Stimulated activated CD8-positive, alpha-beta memory T cell treated with anti-CD3 and anti-CD28 coated beads, Interleukin-2, amount 100 ng/mL, for 48 hours (primary cell): ENCODE measurements at places on chromosomes 1 and 21.

DNA sequence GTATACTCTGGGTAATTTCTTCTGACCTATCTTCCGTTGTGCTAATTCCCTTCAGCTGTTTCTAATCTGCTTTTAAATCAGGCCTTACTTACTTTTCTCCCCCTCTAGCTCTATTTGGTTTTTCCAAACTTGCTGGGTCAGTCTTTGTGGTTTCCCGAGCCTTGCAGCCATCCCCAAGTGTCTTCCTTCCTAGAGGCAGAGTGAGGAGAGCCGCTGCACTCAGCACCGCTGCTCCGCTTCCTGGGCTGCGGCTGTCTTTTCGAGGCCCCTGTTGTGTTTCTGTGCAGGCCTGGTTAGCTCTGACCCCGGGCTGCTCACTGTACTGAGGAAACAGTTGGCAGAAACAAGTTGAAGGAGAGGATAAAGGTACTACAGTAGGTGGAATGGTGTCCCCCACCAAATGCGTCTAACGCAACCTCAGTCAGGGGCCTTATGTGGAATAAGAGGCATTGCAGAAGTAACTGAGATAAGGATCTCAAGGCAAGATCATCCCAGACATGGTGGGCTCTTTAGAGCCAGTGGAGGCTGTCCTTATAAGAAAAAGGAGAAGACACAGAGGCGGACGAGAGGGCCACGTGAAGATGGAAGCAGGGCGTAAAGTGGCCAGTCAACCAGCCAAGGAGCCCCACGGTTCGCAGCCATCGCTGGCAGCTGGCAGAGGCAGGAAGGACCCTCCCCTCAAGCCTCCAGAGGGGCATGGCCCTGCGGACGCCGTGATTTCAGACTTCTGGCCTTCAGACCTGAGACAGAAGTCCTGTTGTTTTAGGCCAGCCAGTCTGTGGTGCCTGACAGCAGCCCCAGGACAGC is 10.5 kb downstream of the WNT9A start:
- DNase-seq, result no peak

DNA sequence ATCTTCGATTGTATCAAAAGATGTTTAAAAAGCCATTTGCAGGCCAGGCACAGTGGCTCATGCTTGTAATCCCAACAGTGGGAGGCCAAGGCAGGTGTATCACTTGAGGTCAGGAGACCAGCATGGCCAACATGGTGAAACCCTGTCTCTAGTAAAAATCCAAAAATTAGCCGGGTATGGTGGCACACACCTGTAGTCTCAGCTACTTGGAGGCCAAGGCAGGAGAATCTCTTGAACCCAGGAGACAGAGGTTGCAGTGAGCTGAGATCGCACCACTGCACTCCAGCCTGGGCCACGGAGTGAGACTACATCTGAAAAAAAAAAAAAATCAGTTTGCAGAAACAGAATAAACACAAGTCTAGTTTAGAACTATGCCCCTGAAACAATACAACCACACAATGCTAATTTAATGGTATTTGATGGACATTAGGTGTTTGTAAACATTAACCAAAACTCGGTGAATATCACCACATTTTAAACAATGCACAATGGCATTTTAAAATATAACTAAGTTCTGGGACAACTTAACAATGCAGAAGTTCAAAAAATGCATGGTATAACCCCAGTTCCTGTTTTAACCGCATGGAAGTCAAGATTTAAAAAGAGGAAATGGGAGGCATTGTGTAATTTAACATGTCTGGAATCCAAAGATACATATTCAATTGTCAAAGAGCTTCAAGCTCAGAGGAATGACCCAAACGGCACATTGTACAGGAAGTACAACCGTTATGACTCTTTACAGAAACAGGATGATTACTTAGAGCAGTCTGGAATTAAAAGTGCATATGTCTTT is 7.1 kb upstream of the PTTG1IP start:
- no peak for DNase-seq

- DNase-seq, result no peak
Observed at GRCh38 chr1:30366911-30367310, 356.5 kb downstream of the MATN1 start.

- no peak for DNase-seq
Observed at GRCh38 chr21:21969211-21969610, 971.0 kb downstream of the NCAM2 start.

- DNase-seq, result no peak
Observed at GRCh38 chr1:53315456-53316423, 12.1 kb downstream of the LRP8 start.

DNA sequence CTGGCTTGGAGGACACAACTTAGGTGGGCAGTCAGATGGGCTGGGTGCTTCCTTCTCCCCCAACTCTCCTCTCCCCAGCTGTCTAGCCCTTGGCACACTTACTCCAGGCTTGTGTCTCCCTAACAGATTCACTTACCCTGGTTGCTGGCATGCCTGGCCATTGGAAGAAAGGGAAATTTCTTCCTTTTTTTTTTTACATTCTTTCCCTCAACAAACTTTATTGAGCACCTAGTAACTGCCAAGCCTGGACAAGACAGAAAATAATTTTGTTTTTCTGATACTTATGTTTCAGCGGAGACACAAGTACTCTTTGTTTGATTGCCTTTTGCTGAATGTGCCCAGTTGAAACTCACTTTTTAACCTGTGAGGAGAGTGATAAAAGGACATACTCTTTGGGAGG is 144.3 kb upstream of the KCNJ6 start:
- DNase-seq, result no peak

DNA sequence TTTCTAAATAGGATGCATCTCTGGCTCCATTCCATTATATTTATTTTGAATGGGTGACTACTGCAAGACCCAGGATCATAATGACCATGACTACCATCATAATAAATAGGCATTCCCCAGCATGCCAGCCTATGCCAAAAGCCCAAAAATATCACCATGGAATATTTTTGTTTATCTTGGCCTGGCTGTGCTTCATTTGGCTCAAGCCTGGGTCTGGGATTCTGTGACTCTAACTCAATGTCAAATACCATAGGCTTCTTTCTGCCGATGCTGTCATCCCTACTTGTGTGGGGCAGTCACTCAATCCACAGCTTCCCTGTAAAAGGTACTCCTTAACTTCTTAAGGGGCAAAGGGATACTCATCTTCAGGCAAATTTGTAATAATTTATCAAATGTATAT is 66.6 kb downstream of the DIRAS3 start:
- DNase-seq, result no peak

DNA sequence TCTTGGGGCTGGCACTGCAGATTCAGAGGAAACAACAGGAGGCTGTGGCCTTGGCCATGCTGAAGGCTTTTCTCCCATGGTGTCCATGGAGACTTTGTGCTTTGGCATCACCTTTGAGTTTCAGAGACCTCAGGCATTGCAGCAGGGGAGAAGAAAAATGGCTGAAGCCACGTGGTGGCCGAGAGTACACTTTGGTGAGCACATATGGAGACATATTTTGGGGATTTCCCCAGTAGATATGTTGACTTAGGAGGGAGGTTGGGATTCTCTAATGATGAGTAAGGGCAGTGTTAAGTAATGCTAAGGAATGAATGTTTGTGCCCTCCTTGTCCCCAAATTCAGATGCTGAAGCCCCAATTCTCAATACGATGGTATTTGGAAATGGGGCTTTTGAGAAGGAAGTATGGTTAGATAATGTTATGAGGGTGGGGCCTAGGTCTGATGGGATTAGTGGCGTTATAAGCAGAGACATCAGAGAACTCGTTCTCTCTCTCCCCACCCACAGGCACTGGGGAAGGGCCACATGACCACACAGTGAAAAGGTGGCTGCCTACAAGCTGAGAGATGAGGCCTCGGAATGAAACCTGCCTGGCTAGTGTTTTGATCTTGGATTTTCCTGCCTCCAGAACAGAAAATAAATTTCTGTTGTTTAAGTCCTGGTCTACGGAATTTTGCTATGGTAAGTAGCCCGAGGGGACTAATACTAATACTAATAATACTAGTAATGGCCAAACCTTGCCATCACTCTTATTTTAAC is 98.6 kb downstream of the TBX19 start:
- no peak for DNase-seq

DNA sequence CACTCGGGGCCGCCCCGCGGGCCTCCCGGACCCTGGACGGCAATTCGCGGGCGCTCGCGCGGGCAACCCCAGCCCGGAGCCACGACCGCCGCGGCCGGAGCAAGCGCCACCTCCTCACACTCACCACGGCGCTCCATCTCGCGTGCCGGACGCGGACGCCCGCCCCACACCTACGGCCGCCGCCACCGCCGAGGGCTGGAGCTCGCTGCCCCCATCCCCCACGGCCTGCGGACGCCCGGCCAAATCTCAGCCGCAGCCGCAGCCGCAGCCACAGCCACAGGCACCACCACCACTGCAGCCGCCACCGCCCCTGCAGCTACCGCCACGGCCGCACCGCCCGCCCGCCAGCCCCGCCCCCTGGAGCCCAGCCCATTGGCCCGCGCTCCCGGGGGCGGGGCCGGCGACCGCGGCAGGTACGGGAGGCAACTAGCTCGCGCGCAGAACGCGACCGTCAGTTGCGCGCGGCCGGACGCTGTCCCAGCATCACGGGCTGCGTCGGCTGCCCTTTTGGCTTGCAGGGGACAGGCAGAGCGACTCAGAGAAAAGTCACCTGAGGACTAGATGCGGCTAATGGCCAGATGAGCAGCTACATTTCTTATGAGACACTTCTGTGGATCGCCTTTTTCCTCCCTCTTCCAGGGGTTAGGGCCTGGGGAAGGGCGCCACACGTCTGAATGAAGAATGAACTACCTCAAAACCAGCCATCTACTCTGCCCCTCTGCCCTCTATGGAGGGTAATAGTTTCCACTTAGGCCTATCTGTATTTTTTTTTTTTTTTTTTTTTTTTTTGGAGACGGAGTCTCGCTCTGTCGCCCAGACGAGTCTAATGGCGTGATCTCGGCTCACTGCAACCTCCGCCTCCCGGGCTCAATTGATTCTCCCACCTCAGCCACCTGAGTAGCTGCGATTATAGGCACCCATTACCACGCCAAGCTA is at the start of gene ARHGAP29:
Gene ARHGAP29 (minus strand): TSS at position 294 of the 936 bp plus-strand sequence. CDS start 5,973 bp downstream, outside the sequence.
- DNase-seq, result peak; percentile 42

GRCh38 chr1:225480825-225481434 is 53.1 kb upstream of the LBR start:
- DNase-seq, result peak; percentile 50

- DNase-seq, result no peak
Observed at GRCh38 chr21:30081506-30081905, 85.1 kb downstream of the CLDN17 start.

- DNase-seq, result no peak
Observed at GRCh38 chr1:115596080-115596780, 45.5 kb upstream of the VANGL1 start.

- no peak for DNase-seq
Observed at GRCh38 chr1:220032911-220033310, 13.4 kb downstream of the EPRS1 start.

DNA sequence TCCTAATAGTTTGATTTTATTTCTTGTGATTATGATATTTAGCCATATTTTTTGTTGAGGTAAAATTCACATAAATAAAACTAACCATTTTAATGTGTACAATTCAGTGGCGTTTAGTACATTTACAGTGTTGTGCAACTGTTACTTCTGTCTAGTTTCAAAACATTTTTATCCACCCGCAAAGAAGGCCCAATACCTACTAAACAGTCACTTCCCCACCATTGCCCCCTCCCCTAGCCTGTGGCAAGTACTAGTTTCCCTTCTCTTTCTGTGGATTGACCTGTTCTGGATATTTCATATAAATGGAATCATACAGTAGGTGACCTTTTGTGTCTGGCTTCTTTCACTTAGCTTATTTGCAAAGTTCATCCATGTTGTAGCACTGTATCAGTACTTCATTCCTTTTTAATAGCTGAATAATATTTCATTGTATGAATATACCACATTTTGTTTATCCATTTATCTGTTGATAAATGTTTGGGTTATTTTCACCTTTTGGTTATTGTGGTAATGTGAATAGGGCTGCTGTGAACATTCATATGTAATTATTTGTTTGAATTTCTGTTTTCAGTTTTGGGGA is 4.1 kb downstream of the FLVCR1 start:
- no peak for DNase-seq

DNA sequence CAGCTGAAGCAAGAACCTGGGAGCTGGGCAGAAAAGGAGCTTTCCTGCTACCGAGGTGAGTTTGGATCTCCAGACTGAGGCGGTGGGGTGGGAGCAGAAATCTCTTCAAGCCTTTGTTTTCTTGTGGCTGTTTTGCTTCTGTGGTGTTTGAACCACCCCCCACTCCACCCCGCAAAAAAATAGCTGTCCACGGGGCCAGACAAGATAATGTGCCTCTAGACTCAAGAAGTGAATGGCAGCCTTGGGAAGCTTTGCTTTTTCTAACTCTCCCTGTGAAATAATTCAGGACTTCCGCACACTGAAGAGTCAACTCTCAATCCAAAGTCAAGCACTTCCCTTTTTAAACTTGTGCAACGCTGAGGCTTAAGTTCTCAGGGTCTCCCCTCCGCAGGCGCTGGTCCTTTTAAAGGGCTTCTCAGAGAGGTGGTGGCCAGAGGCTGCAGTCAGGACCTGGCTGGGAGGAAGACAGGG is 159.6 kb upstream of the COA6 start:
- no peak for DNase-seq

DNA sequence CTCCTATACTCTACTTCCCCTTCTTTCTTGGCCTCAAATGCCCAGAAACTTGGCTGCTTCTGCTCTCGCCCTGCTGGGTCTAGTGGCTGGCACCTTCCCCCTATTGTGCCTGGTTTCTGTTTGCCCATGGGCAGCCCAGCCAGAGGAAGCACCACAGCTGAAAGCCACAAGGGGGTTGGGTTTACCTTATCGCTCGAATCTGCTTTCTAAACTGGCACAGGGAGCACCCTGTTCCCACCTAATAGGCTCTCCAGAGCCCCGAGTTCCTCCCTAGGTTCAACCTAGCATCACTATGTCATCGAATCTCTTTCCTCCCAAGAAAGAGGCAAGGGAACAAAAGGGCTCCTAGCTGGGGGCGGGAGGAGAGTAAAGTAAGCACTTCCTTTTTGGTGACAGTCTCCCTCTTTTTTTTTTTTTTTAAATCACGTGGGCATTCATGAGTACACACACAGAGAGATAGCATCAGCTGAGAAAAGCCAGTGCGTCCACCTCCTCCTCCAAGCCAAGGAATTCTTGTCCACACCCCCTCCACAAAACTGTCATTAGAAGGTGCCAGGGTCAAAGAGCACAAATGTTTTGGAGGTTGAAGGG is 72.8 kb downstream of the PLEKHA6 start:
- no peak for DNase-seq
